Spinal cord (tissue), 10 donors: ENCODE measurements at places on chromosomes 6 and 20. TPM values are rescaled to one million over a fixed set of nuclear protein-coding genes. Genes with fewer than 3 reads are reported as not detected.

DNA sequence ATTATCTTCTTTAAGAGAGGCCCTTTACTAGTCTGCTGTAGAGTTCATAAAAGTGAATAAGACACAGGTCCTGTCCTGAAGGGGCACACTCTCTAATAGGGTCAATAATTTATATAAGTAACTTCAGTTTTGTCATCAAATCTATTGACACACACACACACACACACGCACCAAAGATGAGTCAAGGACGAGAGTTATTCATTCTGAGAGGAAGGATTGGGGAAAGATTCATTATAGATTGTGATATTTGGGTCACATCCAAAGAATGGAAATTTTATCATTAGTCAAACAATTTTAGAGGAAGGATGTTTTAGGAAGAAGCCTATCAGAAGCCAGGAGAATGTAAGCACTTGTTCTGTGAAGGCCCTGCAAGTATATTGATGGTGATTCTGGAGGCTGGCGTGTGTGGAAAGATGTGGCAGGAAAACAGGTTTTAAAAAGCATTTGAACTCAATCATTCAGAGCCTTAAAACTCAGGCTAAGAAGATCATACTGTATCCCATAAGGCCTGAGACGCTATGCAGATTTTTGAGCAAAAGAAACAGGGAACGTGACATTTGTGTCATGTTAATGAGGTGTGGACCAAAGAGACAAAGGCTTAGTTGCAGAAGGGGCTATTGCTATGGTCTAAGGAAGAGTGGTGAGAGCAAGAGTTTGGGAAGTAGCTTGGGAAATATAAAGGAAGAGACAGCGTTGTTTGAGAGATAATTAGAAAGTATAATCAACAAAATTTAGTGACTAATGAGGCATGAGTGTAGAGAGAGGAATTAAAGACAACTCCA lies 161.4 kb upstream of the PREP start:
- H3K4me3 ChIP-seq, result no peak overlapping the region
- H3K36me3 ChIP-seq, result no peaks in the 10 kb centered on the region
- H3K4me1 ChIP-seq, result no peaks in the 10 kb centered on the region
- no peak overlapping the region for H3K27ac ChIP-seq

- no peaks in the 10 kb centered on the region for H3K27me3 ChIP-seq
- H3K4me3 ChIP-seq, result no peak overlapping the region
- no peak overlapping the region for H3K27ac ChIP-seq
- no peak for DNase-seq
These were observed 75.3 kb downstream of the TNFRSF21 start for GRCh38 chr6:47234266-47234933.

GRCh38 chr6:34559651-34560365 lies 3.7 kb upstream of the SPDEF start:
- H3K27ac ChIP-seq, result no peak overlapping the region
- H3K27me3 ChIP-seq, result no peaks in the 10 kb centered on the region
- H3K4me1 ChIP-seq, result peaks cover 13% of the 10 kb centered on the region
- H3K36me3 ChIP-seq, result no peaks in the 10 kb centered on the region

- no peaks in the 10 kb centered on the region for H3K36me3 ChIP-seq
- H3K27ac ChIP-seq, result no peak overlapping the region
- no peak for DNase-seq
- no peaks in the 10 kb centered on the region for H3K27me3 ChIP-seq
- no peaks in the 10 kb centered on the region for H3K4me1 ChIP-seq
These were observed 269.3 kb upstream of the FKBP1C start for GRCh38 chr6:62942000-62942399.

DNA sequence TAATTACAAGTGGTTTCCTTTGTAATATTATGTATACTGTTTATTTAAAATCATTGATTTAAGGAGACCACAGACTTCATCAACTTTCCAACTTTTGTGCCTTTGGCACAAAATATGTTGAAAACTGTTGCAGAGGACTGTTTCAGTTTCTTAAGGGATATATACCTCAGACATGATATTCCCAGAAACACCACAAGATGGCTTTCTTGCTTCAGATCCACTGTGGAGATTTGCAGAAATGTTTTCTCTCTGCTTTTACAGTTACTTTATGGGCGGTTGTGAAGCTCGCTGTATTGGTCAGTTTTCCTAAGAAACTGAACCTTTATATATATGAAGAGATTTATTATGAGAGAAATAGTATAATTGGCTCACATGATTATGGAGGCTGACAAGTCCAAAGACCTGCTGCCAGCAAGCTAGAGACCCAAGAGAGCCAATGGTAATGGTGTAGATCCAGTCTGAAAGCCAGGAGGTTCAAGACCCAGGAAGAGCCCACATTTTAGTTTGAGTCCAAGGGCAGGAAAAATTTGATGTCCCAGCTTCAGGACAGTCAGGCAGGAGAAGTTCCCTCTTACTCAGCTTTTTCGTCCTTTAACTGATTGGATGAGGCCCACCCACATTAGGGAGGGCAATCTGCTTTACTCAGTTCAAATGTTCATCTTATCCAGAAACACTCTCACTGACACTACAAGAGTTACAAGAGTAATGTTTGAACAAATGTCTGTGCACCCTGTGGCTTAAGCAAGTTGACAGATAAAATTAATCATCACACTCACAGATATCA lies 12.8 kb downstream of the ME1 start:
- no peak overlapping the region for H3K4me3 ChIP-seq
- no peaks in the 10 kb centered on the region for H3K36me3 ChIP-seq
- peak; percentile 84 for DNase-seq
- H3K4me1 ChIP-seq, result no peaks in the 10 kb centered on the region
- no peak overlapping the region for H3K27ac ChIP-seq

EEF1A2 gene
- 79.9 TPM for total RNA-seq

DNA sequence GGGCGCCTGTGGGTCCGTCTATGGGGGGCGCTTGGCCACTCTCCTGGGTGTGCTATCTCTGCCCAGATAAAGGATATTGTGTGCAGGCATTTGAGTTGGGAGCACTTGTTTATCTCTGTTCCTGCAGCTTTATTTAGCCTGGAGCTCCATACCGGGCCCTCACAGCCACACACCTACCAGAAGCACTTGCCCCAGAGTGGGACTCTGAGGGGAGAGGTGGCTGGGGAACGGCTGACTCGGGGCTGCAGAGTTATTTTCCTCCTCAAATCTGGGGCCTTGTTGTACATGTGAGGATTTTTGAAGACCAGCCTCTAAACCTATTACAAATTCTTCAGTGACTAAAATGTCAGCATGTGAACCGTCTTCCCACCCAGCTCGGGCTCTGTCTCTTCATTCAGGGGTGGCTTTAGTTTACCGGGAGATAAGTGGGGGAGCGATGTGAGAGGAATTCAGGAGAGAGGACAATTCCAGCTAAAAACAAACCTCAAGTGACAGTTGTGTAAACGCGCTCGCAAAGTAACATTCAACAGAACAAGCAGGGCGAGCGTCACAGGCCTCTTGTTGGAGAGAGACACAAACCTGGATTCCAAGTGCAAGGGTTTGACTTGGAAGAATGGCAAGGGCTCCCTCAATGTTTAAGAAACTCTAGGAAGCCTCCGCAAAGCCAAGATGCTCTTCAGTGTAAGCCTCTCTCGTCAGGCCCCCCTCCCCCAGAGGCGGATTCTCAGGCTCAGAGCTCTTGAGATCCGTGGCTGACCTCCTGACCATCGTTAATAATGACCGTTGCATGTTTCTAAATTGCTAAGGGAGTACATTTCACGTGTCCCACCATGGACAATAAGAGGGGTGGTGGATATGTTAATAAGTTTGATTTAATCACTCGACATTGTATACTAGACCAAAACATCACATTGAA lies 548.9 kb downstream of the QKI start:
- no peak overlapping the region for H3K4me3 ChIP-seq
- H3K4me1 ChIP-seq, result peaks cover 26% of the 10 kb centered on the region
- H3K27me3 ChIP-seq, result no peaks in the 10 kb centered on the region
- no peak for DNase-seq
- no peaks in the 10 kb centered on the region for H3K36me3 ChIP-seq

DNA sequence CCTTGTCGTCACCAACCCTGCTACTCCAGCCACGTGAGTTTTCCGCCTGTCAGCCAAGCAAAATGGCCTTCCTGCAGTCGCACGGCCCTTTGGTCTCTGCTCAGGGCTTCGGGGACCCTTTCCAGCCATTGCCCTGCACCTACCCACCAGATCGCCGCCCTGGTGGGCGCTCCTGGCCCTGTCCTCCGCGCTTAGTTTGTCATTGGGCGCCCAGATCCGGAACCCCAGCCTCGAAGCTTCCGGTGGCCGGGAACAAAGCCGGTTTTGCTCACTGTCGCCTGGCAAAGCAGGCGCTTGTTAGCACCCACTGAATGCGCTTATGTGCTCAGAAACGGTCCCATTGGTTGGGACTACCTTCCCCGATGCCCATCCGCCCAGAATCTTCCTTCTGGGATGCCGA lies 536 bp downstream of the ZFP57 start:
- H3K27ac ChIP-seq, result no peak overlapping the region
- H3K4me1 ChIP-seq, result no peaks in the 10 kb centered on the region
- H3K27me3 ChIP-seq, result no peaks in the 10 kb centered on the region
- H3K36me3 ChIP-seq, result no peaks in the 10 kb centered on the region
- DNase-seq, result no peak

DZANK1 gene
- 5.8 TPM for total RNA-seq

DNA sequence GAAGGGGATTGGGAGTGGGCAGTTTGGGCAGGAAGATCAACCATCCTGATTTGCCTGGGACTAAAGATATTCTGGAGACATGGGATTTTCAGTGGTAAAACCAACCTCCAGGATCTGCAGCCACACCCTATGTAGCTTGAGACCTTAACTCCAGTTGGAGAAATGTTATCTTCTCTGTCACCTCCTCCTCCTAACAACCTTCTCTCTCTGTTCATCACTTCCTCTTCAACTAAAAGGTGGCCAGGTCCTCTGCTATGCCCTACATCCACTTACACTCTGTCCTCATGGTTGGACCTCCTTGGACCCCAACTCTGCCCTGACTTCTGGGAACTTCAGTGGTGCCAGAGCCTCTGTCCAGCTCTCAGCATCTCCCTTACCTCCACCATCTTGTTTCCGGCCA lies 42.0 kb upstream of the SLC9A8 start:
- H3K4me1 ChIP-seq, result peaks cover 16% of the 10 kb centered on the region
- no peak overlapping the region for H3K27ac ChIP-seq
- H3K27me3 ChIP-seq, result no peaks in the 10 kb centered on the region

DNA sequence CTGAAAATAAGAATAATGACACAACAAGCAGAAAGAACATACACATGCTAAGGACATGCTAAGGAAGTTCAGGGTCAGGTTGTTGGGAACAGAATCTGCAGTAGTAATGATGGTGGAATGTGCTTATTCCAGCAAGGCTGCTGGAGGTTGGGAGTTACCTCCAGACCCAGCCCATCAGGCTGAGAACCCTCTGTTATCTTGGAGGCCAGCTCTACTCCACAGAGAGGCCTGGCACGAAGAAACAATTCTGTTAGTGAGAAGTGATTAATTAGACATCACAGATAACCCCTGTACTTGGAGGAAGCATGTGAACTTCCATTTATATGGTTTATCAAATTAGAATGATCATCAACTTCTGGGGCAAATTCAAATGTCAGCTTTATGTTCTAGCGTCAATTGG lies 22.1 kb upstream of the ARHGAP18 start:
- no peak for DNase-seq
- H3K36me3 ChIP-seq, result no peaks in the 10 kb centered on the region
- no peaks in the 10 kb centered on the region for H3K4me1 ChIP-seq
- no peaks in the 10 kb centered on the region for H3K27me3 ChIP-seq
- H3K27ac ChIP-seq, result no peak overlapping the region

DACT2 gene
- 11.7 TPM for total RNA-seq

DNA sequence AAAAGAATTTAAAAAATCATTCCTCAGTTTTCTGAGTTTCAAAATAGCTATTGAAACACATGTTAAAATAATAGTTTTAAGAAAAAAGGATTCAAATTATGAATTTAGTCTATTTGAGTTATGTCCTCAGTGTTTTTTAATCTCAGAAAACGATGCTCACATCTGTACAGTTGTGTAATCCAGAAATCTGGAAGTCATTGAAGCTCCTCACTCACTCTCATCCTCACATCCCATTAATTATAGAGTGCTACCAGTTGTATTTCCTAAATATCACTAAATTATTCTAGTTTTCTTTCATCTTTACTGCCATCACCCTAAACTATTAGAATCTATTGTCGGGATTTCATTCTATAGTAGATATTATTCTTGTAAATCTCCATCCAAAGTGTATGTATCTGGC lies 234.7 kb upstream of the RIMS1 start:
- no peaks in the 10 kb centered on the region for H3K36me3 ChIP-seq
- H3K4me3 ChIP-seq, result no peak overlapping the region
- no peak for DNase-seq

- H3K27me3 ChIP-seq, result no peaks in the 10 kb centered on the region
- DNase-seq, result no peak
- peaks cover 23% of the 10 kb centered on the region for H3K4me1 ChIP-seq
- no peak overlapping the region for H3K27ac ChIP-seq
- no peaks in the 10 kb centered on the region for H3K36me3 ChIP-seq
These were observed 84.9 kb downstream of the KCNB1 start for GRCh38 chr20:49397525-49397924.

GRCh38 chr20:19992996-19993908 lies 23.9 kb upstream of the NAA20 start:
- H3K4me3 ChIP-seq, result no peak overlapping the region
- peaks cover 22% of the 10 kb centered on the region for H3K4me1 ChIP-seq
- peaks cover 30% of the 10 kb centered on the region for H3K36me3 ChIP-seq
- H3K27me3 ChIP-seq, result no peaks in the 10 kb centered on the region
- H3K27ac ChIP-seq, result peak overlapping the region; percentile 61
- no peak for DNase-seq

RAET1E gene
- 1.0 TPM for total RNA-seq

- peaks cover 16% of the 10 kb centered on the region for H3K4me1 ChIP-seq
- H3K36me3 ChIP-seq, result no peaks in the 10 kb centered on the region
- no peaks in the 10 kb centered on the region for H3K27me3 ChIP-seq
- H3K27ac ChIP-seq, result peak overlapping the region; percentile 97
These were observed 97.4 kb downstream of the OR2B2 start for GRCh38 chr6:27814665-27815424.

GRCh38 chr6:16991981-16992629 lies 109.7 kb upstream of the STMND1 start:
- H3K36me3 ChIP-seq, result no peaks in the 10 kb centered on the region
- H3K4me1 ChIP-seq, result peaks cover 3% of the 10 kb centered on the region
- DNase-seq, result no peak

GRCh38 chr6:11586536-11586935 lies 49.0 kb downstream of the TMEM170B start:
- DNase-seq, result peak; percentile 29
- H3K4me3 ChIP-seq, result no peak overlapping the region
- no peaks in the 10 kb centered on the region for H3K36me3 ChIP-seq
- no peaks in the 10 kb centered on the region for H3K27me3 ChIP-seq
- H3K27ac ChIP-seq, result peak overlapping the region; percentile 47
- H3K4me1 ChIP-seq, result peaks cover 6% of the 10 kb centered on the region

- no peak overlapping the region for H3K27ac ChIP-seq
- DNase-seq, result no peak
- no peaks in the 10 kb centered on the region for H3K36me3 ChIP-seq
- H3K4me3 ChIP-seq, result no peak overlapping the region
- no peaks in the 10 kb centered on the region for H3K27me3 ChIP-seq
These were observed 37.2 kb upstream of the TFB1M start for GRCh38 chr6:155351273-155352129.
